ENCODE measurements at places on chromosomes 6 and 20. TPM values are rescaled to one million over a fixed set of nuclear protein-coding genes. Genes with fewer than 3 reads are reported as not detected.

MYBL2 gene
- total RNA-seq, result 92.0 TPM

SLC32A1 gene
- total RNA-seq, result not detected

TMEM217 gene
- 0.80 TPM for total RNA-seq

THBS2 gene
- not detected for total RNA-seq

VGLL2 gene
- total RNA-seq, result not detected

UBE2C gene
- total RNA-seq, result 250 TPM

SYS1 gene
- 29.1 TPM for total RNA-seq

OPRM1 gene
- not detected for total RNA-seq

CDH22 gene
- not detected for total RNA-seq

GABRR2 gene
- total RNA-seq, result not detected

REM1 gene
- total RNA-seq, result 0.20 TPM

PREP gene
- total RNA-seq, result 36.8 TPM

DDO gene
- total RNA-seq, result 0.12 TPM

DNAH8 gene
- not detected for total RNA-seq

Data from A549 treated with RU486 at 1 μM for 4 hours (cell line).